Small intestine (tissue), 16 donors: ENCODE measurements at places on chromosomes 2 and 18.
A peak's percentile ranks its signal among the peaks of the same experiment; 100 is the strongest.

GRCh38 chr2:68426848-68427579 lies 40.1 kb downstream of the FBXO48 start:
- no peak for DNase-seq

DNA sequence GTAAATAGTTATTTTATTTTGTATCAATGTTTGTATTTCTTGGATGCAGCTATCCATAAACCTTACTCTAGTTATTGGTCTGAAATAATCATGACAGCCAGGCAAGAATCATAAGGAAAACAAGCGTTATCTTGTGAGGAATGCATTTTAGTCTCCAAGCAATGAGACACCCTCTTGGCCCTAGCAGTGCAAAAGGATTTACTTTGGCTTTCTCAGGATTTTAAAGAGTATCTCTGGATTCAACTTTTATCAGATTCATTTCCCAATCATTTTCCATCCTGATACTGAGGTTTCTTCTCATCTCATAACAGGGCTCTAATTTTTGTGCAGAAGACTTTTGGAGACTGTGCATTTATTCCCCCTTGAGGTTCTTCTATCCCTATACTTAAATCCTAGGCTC lies 480.8 kb downstream of the TMX3 start:
- DNase-seq = no peak

GRCh38 chr2:134140251-134140661 lies 113.6 kb upstream of the MGAT5 start:
- peak; percentile 96 for DNase-seq

GRCh38 chr2:231554327-231554726 lies 24.1 kb upstream of the NMUR1 start:
- DNase-seq = no peak

DNA sequence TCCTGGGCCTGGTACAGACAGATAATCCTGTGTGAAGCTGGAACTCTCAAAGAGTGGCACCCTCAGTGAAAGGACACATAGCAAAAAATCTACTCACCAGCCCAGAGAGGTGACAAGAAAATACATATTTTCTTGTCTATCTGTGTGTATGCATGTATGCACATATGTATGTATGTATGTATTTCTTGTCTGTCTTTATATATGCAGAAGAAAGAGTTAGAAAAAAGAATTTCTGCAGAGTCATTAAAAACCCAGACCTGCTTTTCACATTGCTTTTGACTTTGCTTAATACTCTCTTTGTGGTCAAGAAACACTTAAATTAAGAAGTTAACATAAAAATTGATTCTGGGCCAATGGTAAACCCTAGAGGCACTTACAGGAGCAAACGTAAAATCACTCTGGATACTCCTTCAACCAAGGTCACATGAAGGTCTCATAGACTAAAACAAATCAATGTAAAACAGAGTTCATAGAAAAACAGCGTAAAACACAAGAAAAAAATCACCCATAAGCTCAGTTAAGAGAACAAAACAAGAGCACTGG lies 16.5 kb upstream of the AAK1 start:
- DNase-seq = no peak

DNA sequence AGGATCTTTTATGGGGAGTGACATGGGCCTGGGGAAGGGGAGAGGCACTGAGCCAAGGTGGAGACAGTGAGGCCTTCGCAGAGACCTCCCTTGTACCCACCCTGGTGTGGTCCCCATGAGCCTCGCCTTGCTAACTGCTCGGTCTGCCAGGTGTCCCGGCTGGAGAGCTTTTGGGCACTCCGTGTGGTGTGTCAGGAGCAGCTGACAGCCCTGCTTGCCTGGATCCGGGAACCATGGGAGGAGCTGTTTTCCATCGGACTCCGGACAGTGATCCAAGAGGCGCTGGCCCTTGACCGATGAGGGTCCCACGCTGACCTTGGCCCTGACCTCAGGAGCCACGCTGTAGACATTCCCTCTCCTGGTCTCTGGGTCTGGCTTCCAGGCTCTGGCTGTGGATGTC lies 11.5 kb upstream of the SLC4A3 start:
- no peak for DNase-seq

- DNase-seq = no peak
These were observed 49.9 kb upstream of the PARD3B start for GRCh38 chr2:204495381-204495780.

GRCh38 chr2:188964976-188965546 lies 9.1 kb upstream of the COL3A1 start:
- DNase-seq = no peak

DNA sequence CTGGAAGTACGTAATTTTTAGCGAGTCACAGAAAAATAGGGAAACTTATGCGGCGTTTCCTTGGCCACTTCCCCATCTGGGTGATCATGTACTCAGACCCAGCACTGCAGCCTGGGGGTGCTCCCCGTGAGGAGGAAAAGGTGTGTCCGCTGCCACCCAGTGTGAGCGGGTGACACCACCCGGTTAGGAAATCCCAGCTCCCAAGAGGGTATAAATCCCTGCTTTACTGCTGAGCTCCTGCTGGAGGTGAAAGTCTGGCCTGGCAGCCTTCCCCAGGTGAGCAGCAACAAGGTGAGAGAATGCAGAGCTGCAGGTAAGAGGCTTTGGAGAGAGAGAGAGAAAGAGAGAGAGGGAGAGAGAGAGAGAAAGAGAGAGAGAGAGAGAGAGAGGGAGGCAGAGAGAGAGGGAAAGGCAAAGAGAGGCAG lies at the start of gene IL1R2:
TSS of gene IL1R2 (plus strand) at position 240 of the 425 bp plus-strand sequence. CDS start 16,616 bp downstream, outside the sequence.
- DNase-seq = peak; percentile 9

DNA sequence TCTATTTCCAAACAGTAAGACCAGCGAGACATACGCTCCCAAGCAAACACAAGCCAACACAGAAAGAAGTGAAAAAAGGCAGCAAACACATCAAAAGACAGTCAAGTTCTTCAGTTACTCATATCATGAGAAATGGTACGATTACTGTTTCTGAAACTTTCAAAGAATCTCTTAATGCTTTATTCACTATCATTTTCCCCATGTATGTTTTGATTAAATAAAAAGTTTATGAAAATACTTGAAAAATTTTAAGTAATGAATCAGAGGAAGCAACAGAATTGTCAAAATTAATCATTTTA lies 114.9 kb downstream of the HDAC4 start:
- DNase-seq = no peak

GRCh38 chr2:219477815-219478214 lies 20.9 kb upstream of the GMPPA start:
- DNase-seq = no peak

DNA sequence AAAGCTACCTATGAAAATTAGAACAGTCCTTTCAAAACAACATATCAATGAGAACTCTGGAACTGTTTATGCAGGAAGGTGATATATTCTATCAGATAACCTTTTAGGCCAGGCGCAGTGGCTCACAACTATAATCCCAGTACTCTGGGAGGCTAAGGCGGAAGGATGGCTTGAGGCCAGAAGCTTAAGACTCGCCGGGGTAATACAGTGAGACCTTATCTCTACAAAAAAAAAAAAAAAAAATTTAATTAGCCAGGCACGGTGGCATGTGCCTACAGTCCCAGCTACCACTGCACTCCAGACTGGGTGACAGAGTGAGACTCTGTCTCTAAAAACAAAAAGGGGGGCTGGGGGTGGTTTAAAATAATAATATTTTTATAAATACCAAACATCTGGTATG lies 77.9 kb downstream of the OSBPL1A start:
- no peak for DNase-seq

GRCh38 chr18:24234850-24235418 lies 96.1 kb downstream of the CABYR start:
- peak; percentile 16 for DNase-seq

DNA sequence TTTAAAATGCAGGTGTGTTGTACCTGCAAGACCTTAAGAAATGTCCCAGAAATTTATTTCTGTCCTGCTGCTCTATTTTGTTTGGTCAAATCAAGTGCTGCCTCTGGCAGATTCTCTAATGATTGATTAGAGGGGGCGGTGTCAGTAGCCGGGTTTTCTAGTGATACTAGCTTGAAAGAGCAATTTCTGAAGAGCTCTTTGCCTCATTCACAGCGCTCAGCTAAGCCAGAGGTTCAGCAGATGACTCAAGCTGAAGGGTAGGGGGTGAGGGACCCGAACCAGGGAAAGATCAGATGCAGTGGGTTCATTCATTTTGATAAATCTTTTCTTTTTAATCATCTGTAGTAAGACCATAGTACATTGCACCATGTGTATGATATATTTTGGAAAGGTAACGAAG lies 15.0 kb downstream of the ZBTB7C start:
- DNase-seq = no peak

- no peak for DNase-seq
These were observed 14.1 kb upstream of the PMAIP1 start for GRCh38 chr18:59885579-59886163.

DNA sequence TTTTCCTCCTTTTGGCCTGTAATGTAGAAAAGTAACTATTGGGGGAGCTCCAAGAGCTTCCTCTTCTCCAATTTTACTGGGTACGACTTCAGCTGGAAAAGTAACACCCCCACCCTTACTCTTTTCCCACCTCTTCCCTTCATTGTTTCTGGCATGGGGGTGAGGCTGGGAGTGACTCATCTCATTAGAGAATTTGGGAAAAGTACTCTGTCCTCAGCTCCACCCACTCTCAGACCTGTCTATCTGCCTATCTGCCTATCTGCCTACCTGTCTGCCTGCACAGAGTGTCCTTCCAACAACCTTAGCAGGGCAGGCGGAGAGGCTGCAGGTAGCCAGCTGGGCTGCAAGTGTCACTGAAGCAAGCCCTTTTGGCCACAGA lies 93.6 kb downstream of the EPHA4 start:
- DNase-seq = no peak

GRCh38 chr18:24949908-24950307 lies 402.1 kb downstream of the ZNF521 start:
- no peak for DNase-seq

DNA sequence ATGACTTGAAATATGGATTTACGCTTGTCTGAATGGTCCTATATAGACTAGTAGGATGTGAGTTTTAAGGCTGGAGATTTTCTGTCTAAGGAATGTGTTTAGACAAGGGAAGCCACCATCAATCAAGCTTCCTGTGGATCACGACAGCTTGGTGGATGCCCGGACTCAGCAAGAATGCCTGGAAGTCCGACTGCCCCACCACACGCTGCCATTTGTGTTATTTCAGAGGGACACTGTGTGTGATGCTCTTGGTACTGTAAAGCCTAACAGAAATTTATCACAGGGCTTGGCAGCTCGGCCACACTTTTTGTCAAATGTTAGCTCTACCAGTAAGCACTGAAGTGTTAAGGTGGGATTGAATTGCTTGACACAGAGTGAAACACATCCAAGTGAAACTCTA lies 127.1 kb upstream of the CDH7 start:
- DNase-seq = no peak

DNA sequence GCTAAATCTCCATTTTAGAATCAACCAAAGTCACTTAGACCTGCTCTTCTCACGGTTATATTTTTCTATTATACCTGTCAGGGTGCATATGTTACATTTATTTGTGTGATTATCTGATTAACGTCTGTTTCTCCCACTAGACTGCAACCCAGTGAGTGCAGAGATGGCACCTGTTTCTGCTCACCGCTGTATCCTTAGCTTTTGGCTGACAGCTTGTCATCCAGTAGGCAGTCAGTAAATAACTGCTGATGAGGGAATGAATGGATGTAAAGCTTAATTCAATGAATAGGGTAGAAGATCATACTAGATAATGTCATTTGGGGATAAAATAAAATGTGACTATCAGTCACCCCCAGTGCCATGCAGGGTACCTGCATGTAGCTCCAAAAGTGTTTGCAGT lies 6.9 kb upstream of the CHRNA1 start:
- DNase-seq = no peak

DNA sequence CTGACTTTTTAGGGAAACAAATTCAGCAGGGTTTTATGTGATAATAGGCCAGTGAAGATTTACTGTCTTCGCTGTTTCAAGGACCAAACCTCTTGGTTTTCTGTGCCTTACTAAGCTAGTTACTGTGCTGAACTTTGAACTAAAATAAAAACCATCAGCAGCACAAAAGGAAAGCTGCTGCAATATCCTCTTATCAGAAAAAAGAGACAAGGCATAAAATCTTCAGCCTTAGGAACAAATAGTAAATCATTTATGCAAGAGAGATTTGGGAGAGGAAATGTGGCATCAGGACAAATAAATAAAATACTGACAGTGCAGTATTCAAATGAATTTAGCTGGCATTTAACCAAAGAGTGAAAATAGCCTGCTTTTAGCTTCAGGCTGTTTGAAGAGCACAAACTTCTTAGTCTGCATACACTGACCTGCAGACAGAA lies 64.1 kb upstream of the EHBP1 start:
- peak; percentile 53 for DNase-seq

GRCh38 chr18:25736516-25736915 lies 353.9 kb downstream of the SS18 start:
- no peak for DNase-seq

DNA sequence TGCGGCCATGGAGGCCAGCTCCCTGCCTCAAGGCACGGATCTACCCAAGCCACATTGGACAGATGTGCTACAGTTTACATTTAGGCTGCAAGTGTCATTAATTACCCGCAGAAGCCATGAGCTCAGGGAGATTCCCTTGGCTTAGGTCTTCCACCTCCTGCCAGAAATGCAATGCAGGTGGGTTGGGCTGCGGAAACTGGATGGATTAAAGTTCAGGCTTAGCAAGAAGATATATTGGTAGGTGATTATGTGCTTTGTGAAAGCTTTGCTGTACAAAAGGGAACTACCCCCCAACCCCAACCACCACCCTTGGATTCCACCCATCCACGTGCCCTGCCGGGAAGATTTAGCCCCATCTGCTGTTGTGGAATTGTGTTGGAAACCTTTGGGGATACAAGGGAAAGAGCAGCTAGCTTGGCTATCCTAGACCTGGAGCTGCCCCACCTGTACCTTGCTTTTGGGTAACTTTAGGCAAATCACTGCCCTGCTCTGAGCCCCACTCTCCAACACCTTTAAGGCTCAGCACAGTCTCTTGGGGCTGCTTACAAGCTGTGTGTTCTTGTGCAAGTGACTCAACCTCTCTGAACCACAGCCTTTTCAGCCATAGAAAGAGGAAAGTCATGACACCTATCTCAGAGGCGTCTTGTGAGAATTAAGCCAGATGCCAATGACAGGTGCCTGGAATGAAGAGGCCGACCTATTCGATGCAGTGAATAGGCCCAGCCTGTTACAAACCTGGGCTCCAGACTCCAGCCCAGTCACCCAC lies 141.6 kb upstream of the GLI2 start:
- peak; percentile 60 for DNase-seq

GRCh38 chr18:9495916-9496705 lies 20.8 kb downstream of the RALBP1 start:
- DNase-seq = no peak
